Stimulated activated CD4-positive, alpha-beta T cell treated with anti-CD3 and anti-CD28 coated beads, Interleukin-2, amount 100 ng/mL, for 24 hours (primary cell): ENCODE measurements at places on chromosomes 6 and 20.
A peak's percentile ranks its signal among the peaks of the same experiment; 100 is the strongest.

GRCh38 chr6:146336191-146336590, 207.4 kb upstream of the RAB32 start:
- DNase-seq, result no peak

DNA sequence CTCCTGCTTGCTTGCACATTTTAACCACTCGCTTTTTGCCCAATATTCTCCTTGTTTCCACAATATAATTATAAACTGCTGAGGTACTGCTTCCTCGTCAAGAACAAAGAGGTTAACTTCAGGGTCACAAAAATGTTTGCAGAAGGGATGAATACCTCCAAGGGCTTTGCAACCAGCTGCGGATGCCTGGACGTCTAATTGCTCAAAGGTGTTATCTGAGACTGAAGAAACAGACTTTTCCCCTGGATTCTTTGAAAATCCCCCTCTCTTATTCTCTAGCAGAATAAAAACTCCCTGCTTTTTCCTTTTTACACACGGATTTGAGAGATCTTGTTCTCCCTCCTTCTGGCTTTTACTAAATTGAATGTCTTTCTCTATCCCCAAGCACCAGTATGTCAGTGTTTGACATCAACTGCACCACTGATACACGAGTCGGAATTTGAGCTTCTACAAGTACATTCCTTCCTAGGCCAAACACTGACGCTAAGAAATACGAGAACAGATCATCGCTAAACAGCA, 336 bp upstream of the SMPDL3A start:
- no peak for DNase-seq

- DNase-seq, result no peak
Measured at GRCh38 chr20:60214901-60215815, 256.9 kb downstream of the CDH26 start.

DNA sequence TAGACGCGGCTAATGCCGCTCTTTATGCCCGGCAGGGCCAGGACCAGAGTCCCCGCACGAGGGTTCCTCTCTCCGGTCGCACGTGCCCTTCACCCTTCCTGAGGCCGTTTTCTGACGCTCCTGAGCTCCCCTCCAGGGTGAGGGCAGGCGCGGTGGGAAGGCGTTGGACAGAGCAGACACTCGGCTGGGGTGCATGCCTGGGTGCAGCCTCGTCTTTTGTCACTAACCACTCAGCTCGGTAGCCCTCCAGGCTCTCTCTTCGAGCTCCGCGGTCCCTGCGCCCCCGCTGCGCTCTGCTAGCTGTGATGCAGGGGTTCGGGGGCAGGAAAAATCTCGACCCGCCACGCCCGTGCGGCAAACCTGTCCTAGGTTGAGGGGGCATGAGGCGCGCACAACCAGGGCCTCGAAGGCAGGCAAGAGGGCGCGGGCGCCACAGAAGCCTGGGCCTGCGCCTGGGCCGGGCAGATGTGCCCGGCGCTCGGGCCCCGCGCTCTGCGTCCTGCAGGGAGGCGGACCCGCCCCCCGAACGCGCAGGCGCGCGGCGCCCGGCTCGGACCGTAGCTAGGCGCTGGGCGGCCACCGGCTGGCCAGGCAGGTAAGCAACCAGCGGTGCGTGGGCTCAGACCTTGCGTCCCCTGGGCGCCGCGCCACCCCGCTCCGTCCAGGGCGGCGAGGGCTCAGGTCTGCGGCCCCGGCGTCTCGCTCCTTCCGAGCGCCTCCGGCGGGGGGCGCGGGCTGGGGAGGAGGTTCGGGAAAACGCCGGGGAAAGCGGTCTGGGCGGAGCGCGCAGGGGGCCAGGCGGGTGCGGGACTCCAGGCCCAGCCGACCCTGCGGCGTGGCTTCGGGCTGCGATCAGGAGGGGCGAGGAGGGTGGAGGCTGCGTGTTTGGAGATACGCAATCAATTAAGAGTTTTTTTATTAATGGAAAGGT, at the start of gene L3MBTL1:
L3MBTL1 (plus strand) TSS at position 548 of the 931 bp plus-strand sequence. CDS start 5,807 bp downstream, outside the sequence.
- DNase-seq, result no peak

GRCh38 chr6:108543175-108543940, 17.4 kb upstream of the FOXO3 start:
- no peak for DNase-seq

DNA sequence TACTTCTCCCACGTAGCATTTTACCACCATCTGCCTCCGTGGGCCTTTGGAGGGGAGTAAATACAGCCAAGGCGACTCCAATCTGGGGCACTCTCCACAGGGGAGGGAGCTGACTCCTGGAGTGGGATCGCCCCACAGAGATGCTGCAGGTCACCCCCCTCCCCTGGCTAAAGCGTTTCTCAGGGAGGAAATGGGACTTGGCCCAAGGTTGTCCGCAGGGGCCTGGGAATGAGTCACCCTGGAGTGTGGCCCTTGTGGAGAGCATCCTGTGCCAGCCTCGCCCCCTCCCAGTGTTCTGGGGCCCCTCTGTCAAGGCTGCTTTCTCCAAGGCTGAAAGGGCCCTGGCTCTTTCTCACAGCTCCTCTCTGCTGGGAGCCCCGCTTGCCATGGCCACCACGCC, 84.5 kb upstream of the QKI start:
- no peak for DNase-seq

DNA sequence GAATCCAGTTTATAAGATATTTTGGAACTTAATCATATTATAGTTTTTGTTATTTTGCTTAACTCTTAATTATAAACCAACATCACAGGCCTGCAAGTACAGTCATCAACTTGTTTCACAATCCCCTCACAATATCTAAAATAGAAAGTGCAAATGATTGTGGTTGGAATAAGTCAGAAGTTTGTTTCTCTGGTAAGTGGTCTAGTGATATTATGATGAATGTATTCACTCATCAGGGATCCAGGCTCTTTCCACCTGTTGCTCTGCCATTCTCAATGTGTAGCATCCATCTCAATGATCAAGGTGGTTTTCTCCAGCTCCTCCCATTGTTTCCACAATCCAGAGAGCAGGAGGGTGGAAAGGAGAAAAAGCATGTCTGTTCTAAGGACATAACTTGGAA, 54.2 kb downstream of the OPN5 start:
- DNase-seq, result no peak

DNA sequence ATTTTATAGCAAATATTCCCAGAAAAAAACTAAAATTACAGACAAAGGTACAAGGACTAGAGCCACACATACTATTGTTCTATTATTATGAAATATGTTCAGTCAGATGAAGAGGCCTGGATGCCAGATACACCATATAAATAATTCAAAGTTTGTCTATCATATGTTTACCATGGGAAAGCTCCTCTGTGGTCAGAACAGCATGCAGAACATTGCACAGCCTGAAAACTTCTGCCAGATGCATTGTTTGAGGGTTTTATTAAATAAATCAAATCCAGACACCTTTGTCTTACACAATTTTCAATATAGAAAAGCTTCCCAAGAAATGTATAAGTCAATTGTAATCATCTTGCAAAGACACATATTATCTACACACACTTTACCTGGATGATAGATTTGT, 35.0 kb upstream of the COL21A1 start:
- no peak for DNase-seq

GRCh38 chr6:80543598-80544222, 437.2 kb downstream of the BCKDHB start:
- no peak for DNase-seq

DNA sequence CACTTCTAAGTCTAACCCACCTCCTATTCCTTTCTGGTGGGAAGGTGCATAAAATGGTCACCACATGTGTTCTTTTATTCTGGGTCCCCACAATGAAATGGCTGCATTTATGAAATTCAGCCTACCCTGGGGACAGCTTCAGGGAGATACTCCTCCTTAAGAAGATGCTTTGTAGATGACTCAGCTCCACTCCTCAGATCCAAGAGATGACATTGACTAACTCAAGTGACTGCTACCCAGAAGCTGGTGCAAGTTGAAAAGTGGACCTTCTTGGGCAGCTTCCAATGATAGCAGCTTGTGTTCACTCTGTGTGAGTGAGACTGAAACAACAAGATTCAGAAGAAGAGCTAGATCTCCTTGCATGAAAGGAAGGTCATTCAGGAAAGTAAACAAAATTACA, 113.4 kb downstream of the SCP2D1 start:
- DNase-seq, result no peak

- no peak for DNase-seq
Measured at GRCh38 chr20:7881551-7881950, 58.7 kb downstream of the HAO1 start.

- DNase-seq, result no peak
Measured at GRCh38 chr6:80527552-80528052, 421.1 kb downstream of the BCKDHB start.

- no peak for DNase-seq
Measured at GRCh38 chr6:159067334-159067733, 22.5 kb upstream of the TAGAP start.

DNA sequence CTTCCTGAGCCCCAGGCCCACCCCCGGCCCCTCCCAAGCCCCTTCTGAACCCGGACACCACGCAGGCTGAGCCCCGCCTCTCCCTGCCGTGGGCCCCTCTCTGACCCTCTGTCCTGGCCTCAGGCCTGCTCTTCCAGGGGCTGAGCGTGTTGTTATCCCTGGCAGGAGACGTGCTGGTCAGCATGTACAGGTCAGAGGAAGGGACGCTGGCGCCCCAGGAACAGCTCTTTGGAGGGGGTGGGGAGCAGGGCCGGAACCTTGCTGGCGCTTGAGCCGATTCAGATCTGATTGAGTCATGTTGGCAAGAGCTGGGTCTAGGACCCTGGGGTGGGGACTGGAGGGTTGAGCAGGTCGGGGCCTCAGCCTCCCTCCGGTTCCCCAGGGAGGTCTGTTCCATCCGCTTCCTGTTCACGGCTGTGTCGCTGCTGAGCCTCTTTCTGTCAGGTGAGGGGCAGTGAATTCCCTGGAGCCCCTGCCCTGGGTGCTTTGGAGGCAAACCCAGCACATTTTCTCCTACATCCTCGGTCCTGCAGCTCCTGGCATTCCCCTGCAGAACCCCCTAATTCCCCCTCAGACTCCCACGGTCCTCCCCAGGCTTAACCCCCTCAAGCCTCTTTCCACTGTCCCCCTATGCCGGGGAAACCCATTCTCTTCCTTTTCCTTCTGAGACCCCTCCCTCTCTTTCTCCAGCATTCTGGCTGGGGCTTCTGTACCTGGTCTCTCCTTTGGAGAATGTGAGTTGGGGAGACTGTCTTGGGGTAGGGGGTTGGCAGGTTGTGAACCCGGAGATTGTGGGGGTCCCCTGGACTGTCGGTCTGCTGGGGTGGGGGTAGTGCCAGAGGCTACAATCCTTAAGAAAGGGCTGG, 2.0 kb downstream of the SPAG4 start:
- peak; percentile 58 for DNase-seq

- DNase-seq, result no peak
Measured at GRCh38 chr6:133240511-133241085, 559 bp upstream of the EYA4 start.

- DNase-seq, result no peak
Measured at GRCh38 chr6:53730767-53731166, 64.0 kb upstream of the LRRC1 start.
